ENCODE measurements at places on chromosomes 7 and 10.

GRCh38 chr7:129773871-129774270 lies 162.4 kb downstream of the NRF1 start:
- DNase-seq, result no peak

GRCh38 chr10:79335470-79336235 lies 11.6 kb upstream of the PPIF start:
- no peak for DNase-seq

DNA sequence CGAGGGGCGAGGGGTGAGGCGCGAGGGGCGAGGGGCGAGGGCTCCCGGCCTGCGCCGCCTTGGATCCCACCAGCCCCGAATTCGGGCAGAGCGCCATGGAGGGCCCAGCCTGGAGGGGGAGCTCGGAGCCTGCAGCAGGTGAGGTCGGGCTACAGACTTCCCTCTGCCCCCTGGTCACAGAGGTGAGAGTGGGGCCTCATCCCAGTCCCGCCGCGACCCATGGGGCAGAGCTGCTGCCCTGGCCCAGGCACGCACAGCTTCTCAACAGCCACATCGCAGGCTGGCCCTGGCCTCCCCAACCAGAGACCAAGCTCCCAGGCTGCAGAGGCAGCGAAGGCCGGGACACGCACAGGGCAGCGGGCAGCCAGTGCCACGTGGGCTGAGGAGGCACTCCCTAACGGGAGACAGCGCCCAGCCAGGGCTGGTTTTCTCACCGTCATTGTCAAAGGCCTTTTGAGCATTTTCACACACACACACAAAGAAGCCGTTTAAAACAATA lies 191.8 kb downstream of the PTPRN2 start:
- DNase-seq, result no peak

DNA sequence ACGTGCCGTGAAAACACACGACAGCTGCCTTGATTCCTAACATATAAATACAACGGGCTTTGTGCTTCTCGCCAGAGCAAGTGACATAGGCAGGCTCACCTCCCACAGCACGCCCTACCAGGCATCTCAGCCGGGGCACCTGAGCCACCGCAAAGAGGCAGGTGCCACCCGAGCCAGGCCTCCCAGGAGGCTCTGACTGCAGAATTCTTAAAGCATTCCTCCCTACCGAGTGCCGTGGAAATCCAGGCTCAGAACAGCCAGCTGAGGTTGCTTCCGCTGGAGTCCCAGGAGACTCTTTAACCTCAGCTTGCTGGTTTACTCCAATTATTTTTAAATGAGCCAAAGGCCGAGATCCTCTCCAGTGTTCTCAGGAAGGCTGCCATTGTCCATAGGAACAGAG lies 206.5 kb downstream of the USP6NL start:
- no peak for DNase-seq

- no peak for DNase-seq
These were observed 820.0 kb downstream of the XPNPEP1 start for GRCh38 chr10:109103278-109103677.
